ENCODE measurements at places on chromosomes 13 and 19. TPM values are rescaled to one million over a fixed set of nuclear protein-coding genes. Genes with fewer than 3 reads are reported as not detected.

GNA15 gene
- 0.74 TPM for total RNA-seq

DNA sequence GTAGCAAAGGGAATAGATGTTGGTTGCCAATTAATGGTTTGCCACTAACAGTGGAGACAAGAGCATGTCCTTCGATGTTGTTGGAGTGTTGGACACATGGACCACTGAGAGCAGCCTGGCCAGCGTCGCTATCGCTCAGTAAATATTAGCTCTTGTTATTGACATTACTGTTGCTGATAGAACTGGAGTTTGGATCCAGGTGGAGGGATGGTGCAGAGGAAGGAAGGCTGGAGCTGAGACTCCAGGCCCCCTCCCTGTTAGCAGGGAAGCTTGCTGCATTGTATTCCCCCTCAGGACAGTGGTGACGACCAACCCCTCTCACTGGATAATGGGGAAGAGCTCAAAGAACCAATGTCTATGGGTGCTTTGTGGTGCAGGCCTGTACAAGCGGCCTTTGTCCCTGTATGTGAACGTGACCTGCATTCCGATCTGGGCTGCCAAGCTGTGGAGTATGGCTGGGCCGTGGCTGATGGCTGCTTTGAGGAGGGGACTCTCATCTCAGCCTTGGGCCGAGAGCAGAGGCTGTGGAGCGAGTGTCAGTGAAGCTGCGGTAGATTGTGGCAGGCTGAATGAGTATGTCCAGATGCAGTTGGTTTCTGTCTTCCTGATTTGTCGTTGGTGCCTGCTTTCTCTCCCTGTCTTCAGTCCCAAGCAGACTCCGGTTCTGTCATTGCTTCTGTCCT is 7.0 kb downstream of the CLASRP start:
- DNase-seq = no peak

- DNase-seq = no peak
These were observed 7.1 kb downstream of the PCDH9 start for GRCh38 chr13:67223024-67223423.

DNA sequence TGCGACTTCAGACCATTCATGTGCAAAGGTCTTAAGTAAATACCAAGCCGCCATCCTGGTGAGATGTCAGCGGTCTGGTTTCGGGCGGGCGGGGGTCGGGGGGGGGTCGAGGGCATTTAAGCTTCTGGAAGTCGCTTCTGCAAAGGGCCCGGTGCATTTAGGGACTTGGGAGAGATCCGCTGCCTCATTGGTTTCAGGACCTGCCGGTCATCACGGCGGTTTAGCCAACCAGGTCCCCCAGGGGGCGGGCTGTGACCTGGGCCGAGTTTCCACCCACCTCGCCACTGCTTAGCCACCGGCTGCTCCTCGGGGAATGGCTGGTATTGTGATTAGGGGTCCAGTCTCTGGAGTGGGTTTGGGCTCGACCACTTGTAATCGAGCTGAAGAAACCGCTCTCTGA is 7.8 kb downstream of the ANKLE1 start:
- DNase-seq = no peak

DNA sequence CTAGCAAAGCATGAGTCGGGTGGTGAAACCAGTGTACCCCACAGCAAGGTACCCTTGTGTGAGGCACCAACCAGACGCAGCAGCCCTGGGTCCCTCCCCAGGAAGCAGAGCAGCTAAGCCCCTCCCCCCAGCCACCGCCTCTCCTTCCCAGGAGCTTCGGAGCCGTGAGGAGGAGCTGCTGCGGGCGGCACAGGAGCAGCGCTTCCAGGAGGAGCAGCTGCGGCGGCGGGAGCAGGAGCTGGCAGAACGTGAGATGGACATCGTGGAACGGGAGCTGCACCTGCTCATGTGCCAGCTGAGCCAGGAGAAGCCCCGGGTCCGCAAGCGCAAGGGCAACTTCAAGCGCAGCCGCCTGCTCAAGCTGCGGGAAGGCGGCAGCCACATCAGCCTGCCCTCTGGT is 12.4 kb downstream of the TTC9B start:
- no peak for DNase-seq

KLK4 gene
- not detected for total RNA-seq

PAK4 gene
- total RNA-seq = 11.2 TPM

- DNase-seq = no peak
These were observed 663 bp downstream of the SLITRK6 start for GRCh38 chr13:85798556-85798955.

- DNase-seq = no peak
These were observed 12.4 kb upstream of the SULT2B1 start for GRCh38 chr19:48539503-48540096.

- DNase-seq = no peak
These were observed 23.7 kb upstream of the LAMP1 start for GRCh38 chr13:113273321-113273720.

KIR3DL1 gene
- total RNA-seq = not detected

- no peak for DNase-seq
These were observed 76.3 kb downstream of the PEG3 start for GRCh38 chr19:56764196-56764695.

GRCh38 chr19:32813862-32814425 is 55.6 kb downstream of the SLC7A9 start:
- DNase-seq = no peak

C2CD4C gene
- 0.55 TPM for total RNA-seq

GRCh38 chr19:50204811-50205675 is 1.6 kb downstream of the MYH14 start:
- DNase-seq = no peak

GRCh38 chr13:21326155-21327031 is 132.7 kb downstream of the ZDHHC20 start:
- no peak for DNase-seq

DNA sequence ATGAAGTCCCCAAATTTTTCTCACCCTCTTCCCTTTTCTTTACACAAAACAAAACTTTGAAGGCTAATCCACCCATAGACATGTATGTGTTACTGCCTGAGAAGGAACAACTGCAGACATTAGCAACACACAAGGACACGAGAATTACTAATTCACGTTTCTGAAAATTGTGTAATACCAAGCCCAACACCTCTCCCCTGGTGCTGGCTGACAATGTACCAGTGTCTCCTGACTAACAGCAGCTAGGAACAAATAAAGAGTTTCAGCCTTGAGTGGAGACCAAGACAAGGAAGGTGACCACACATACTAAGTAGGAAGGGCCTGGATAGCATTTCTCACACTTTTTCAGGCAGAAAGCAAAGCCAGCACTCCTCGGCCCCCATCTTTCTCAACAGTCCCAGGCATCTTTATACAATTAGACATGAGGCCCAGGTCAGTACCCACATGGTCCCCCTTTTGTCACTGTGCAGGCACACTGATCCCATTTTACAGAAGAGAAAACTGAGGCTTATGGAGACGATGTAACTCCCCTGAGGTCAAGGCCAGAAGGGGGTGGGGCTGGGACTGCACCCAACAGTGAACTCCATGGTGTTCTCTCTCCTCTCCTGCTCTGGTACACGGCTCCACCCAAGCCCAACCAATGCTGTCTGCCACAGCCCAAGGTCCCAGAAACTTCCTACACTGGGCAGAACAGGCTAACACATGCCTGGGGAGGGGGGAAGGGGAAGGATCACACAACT is 8.7 kb downstream of the BRD4 start:
- peak; percentile 67 for DNase-seq

DNA sequence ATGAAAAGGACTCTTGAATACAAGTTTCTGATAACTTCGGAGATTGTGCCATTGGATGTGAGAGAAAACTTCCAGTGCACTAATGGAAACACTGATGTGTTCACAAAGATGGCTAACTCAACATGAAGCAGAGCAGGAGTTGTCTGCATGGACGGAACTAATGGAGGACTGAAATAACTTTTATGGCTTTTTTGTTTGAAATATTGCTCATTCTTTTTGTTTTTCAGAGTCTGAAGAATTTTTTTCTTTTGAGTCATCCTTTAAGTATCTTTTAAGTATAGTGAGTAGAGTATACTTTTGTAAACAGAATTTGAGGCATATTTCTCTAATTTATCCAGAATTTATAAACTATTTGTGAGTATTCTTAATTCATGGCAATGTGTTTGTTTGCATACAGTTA is 25.7 kb downstream of the CRYL1 start:
- no peak for DNase-seq
